Glutamatergic neuron (in vitro differentiated cells): ENCODE measurements at places on chromosomes 13 and 19.

DNA sequence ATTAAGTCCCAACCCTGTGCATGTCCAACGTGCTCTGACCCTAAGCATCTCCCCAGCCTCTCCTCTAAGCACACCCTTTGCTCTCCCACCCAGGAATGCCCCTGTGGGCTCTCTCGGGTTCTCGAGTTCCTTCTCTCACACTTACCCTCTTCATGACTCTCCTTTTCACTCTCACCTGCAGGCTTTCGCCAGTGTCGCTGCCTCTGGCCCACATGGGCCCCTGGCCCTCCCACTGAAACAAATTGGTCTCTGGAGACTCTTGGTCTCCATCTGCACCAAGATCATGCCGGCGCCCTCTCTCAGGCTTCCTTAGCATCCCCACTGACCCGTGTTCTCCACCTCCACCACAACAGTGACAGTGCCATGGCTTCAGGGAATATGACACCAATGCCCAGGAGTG, 19.6 kb upstream of the SACS start:
- no peak for DNase-seq

GRCh38 chr19:43767316-43767715, 12.6 kb upstream of the SMG9 start:
- no peak for DNase-seq

- no peak for DNase-seq
Measured at GRCh38 chr19:5356918-5357317, 16.3 kb upstream of the PTPRS start.

DNA sequence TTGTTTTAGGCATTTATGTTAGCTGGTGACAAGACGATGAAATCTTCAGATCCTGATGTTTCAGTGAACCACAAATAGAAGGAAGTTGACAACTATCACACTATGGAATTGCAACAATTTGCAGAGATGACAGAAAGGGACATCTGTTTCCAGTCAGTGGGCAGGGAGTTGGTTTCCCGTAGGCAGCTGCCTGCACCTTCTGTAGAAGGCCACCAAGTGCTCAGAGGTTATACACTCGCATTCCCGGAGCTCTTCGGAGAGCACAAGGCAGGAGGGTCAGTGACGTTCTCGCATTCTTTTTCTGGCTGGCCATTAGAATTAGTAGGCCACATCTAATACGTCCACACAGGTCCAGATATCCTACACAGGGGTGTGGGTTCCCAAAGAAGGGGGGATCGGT, 129.4 kb downstream of the SHISA2 start:
- no peak for DNase-seq

DNA sequence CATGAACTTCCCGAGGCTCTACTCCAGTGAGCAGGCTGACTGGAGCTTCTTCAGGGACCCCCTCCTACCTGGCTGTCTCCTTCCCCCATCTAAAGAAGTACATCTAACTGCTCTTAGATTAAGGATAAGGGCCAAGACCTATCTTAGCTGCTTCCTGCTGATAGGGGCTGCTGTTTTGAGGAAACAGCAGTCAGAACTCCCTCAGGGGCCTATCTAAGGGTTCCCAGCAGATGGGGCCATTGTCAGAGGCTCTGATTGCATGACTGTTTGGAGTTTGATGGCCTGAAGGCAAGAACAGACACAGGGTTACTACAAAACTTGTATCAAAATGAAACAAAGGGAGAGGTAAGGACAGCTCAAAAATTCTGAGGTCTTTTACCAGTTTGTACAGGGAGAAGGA, 2636.9 kb upstream of the PCDH20 start:
- no peak for DNase-seq

- peak; percentile 63 for DNase-seq
Measured at GRCh38 chr19:53772943-53773342, 51.2 kb downstream of the NLRP12 start.
